ENCODE measurements at places on chromosomes 1 and 21. TPM values are rescaled to one million over a fixed set of nuclear protein-coding genes. Genes with fewer than 3 reads are reported as not detected.

Gene KRTAP10-7
- not detected for total RNA-seq

DNA sequence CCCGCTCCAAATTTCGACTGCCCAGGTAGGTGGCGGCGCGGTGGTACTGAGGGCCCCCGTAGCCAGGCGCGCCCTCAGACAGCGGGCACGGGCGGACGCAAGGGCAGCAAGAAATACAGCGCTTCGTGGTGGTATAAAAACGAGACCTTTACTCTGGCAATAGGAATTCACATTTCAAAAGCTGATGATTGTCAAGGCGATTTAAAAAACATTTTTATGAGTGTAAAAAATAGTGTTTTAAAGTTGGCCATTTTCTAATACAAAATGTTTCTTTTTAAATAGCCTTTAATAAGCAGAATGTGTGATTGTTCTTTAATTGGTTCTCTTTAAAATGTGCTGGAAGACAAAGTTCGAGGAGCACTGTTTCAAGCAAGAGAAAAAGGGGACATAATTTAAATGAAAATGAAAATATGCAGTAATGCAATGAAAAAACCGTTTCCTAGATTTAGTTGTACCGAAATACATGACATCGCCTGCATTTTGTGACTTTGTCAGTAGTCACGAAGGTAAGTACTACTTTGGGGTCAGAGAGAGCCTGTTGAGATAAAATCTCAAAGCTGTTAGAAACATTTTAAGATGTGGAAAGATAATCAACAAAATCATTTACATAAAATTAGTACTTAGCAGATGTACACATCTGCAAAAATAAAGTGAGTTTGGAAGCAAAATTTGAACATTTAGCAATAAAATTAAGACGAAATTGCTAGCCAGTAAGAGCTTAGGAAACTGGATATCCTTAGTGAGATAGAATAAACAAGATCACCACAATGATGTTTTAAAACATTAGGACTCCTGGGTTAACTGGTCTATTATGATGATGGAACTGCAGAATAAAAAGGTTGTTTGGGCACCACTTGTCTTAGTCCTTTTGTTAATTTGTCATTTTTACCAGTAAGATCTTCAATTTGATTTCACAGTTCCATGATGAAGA is 1.1 kb upstream of the PSMG1 start:
- no peak for DNase-seq

GRCh38 chr1:109423498-109423897 is 2.8 kb downstream of the PSMA5 start:
- no peak for DNase-seq

GRCh38 chr1:116762781-116763115 is 8.5 kb downstream of the CD2 start:
- DNase-seq, result no peak

- no peak for DNase-seq
These were observed 69.2 kb downstream of the LMX1A start for GRCh38 chr1:165287329-165287728.

DNA sequence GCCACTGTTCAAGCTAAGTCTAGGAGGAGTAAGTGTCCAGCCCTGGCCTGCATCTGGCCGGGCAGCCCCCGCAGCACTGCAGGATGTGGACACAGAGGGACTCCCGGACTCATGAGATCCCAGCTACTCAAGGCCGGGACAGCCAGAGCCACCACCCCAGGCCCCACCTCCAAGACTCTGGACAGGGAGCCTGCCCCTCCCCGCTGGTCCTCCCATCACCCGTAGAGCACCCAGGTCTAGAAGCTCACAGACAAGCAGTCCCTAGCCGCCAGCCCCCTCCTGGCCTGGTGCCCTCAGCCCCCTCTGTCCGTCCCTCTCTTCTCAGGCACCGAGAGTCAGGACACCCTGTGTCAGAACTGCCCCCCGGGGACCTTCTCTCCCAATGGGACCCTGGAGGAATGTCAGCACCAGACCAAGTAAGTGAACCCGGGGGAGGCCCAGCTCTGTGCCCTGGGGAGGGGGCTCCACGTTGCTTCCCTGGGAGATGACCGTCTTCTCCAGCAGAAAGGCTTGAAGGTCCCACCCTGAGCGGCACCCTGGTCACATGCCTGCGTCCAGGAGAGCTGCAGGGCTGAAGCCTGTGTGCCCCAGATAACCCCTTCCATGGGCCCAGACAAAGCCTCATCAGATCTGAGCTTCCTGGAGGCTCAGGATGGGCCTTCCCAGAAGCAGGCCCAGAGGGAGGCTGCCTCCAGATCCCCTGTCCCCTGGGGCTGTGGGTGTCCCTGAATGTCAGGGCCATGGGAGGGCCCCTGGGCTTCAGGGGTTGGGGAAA is 4.3 kb downstream of the TNFRSF14 start:
- no peak for DNase-seq

- DNase-seq, result no peak
These were observed 19.1 kb upstream of the ATF3 start for GRCh38 chr1:212589446-212589845.
